Activated T-helper 2 cell treated with anti-CD3 and anti-CD28 coated beads, Interferon-gamma antibody, Interleukin-2, Interleukin-4, amounts not matched to agents 10 μg/mL and 5 μg/mL and 100 μg/mL, durations not matched to agents 14 hours and 24 hours and 36 hours (primary cell): ENCODE measurements at places on chromosomes 16 and 17. TPM values are rescaled to one million over a fixed set of nuclear protein-coding genes. Genes with fewer than 3 reads are reported as not detected.

GRCh38 chr17:1860978-1861377 is 31.2 kb downstream of the RPA1 start:
- DNase-seq, result no peak

GRCh38 chr17:27506348-27507218 is 50.3 kb downstream of the KSR1 start:
- no peak for DNase-seq

- peak; percentile 71 for DNase-seq
These were observed 29.9 kb downstream of the DYNLL2 start for GRCh38 chr17:58112970-58113631.

DNA sequence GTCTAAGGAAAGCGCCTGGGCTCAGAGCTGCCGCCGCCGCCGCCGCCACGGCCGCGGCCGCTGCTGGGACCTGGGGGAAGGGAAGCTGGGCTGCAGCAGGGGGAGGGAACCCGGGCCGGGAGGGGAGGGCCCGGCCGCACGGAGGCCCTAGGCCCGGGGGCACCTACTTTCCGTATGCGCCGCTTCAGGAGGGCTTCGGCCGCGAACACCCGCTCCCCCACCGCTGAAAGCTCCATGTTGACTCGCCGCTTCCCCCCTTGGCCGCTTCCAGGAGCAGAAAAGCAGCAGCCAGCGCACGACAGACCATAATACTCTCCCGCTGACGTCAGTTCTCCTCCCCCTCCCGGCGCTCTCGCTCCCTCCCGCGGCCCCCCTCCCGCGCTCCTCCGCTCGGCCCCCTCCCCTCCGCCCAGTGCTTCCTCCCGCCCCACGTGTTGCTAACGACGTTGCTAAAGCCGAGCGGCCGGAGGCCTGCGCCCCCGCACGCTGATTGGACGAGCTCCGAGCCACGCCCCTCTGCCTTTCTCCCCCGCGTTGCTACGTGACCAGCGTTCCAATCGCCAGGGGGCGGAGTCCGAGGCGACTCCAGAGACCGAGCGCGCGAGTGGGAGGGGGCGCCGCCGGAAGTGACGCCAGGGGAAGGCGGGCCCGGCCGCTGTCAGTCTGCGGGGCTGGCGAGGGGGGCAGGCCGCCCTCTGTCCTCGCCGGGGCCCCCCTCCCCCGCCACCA is at the start of gene CBX8:
Gene CBX8 (minus strand): TSS at position 315 of the 729 bp plus-strand sequence. CDS start 79 bp downstream, at position 236.
- DNase-seq, result peak; percentile 100

The KRTAP4-3 gene
- total RNA-seq, result not detected in 2 replicates

- DNase-seq, result no peak
These were observed 22.4 kb downstream of the MIS12 start for GRCh38 chr17:5508810-5509209.

DNA sequence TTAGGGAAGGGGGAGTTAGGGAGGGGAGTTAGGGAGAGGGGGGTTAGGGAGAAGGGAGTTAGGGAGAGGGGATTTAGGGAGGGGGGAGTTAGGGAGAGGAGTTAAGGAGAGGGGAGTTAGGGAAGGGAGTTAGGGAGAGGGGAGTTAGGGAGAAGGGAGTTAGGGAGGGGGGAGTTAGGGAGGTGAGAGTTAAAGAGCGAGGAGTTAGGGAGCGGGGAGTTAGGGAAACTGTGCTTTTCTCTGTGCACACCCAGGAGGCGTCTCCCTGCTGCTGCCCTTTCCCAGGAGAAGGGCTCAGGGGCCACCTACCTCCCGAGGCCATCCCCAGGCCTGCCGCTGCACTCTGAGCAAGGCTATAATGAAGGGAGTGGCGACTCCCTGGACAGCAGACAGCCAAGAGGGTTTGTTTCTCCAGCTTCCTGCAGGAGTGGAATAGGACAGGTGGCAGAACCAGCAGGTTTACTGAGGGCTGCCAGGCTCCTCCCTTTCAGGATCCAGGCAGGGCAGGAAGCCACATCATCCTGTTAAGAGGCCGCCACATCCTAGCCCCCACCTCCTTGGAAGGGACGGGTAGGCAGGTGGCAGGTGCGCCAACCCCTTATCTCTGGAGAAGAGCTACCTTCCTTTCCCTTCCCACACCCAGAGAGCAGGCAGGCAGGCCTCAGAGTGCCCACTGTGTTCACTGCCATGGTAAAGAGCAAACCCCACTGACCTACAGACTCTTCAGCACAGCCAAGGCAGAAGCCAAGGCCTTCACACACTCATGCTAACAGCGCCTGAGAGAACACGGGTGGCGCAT is 4.3 kb downstream of the CANT1 start:
- no peak for DNase-seq

DNA sequence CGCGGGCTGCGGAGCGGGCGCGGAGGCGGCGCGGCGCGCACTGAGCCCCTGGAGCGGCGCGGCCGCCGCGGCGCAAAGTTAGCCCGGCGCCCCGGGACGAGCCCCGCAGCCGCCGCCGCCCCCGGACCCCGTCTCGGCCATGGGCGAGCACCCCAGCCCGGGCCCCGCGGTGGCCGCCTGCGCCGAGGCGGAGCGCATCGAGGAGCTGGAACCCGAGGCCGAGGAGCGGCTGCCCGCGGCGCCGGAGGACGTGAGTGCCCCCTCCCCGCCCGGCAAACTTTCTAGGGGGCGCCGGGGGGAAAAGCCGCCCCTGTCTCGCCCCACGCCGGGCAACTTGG is 388 bp downstream of the RHBDL3 start:
- no peak for DNase-seq

The CMIP gene
- 68.0 and 76.9 TPM in 2 replicates for total RNA-seq

GRCh38 chr16:87233928-87234327 is 83.3 kb downstream of the C16orf95 start:
- DNase-seq, result no peak

DNA sequence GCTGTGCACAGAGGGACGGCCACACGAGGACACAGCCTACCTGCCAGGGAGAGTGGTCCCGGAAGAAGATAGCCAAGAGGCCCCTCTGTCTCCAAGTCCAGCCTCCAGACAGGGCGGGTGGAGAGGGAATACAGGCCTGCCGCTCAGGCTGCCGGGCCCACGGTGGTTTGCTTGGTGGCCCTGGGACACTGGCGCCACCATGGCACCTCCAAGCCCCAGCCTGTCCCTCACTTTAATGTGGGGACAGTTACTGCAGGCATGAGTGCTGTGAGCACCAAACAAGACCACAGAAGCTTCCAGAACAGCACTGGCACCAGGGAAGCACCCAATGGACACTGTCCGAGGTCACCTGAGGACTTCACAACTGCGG is 22.0 kb upstream of the CHMP6 start:
- DNase-seq, result no peak

DNA sequence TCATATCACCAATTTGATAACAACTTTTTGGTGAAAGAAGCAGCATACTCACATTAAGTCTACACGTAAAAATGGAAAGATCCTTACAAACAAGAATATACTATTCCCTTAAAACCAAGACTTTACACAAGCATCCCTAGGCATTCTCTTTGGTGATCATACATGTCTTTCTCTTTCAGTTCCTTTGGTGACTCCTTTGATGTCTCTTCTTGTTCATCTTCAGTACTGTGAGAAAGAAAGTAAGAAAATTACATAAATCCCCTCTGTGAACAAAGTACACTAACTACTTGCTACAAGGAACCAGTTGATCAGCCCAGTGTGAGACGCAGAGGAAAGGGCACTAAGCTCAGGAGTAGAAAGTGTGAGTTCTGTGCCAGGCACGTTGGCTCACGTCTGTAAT is 59.6 kb upstream of the MTMR4 start:
- DNase-seq, result no peak

DNA sequence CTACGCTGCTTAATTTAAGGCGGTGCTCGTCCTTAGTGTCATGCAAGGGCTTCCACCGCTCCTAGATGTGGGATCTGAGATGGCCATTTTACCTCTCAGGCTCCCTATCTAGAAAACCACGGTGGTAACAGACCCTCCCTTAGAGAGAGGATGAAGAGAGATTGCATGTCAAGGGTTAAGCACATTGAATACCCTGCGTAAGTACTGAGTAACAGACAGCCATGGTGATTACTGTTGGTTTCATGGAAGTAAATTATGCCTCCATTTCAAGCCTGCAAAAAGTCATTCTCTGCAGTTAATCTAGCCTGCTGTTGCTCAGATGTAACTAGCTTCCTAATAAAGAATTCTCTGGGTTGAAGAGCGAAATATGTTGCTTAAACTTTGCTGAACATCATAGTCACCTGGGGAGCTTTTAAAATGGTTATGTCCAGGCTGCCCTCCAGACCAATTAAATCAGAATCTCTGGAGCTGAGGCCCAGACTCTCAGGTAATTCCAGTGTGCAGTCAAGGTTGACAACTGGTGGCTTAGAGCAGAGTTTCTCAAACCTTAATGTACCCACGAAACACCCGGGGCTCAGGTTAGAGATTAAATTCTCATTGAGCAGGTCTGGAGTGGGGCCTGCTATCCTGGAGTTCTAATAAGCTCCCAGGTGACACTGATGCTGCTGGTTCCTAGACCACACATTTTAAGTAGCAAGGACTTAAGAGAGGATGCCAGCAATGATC is 167.1 kb downstream of the SNX29 start:
- DNase-seq, result no peak

- no peak for DNase-seq
These were observed 19.9 kb downstream of the GAS7 start for GRCh38 chr17:10178506-10178991.

GRCh38 chr16:564690-565418 is 2.0 kb upstream of the NHLRC4 start:
- DNase-seq, result no peak

- DNase-seq, result no peak
These were observed 3.8 kb downstream of the MRC2 start for GRCh38 chr17:62631086-62631935.

The CRYBA1 gene
- not detected in 2 replicates for total RNA-seq

The CACNG3 gene
- total RNA-seq, result not detected in 2 replicates

GRCh38 chr17:20097330-20097729 is 88.2 kb downstream of the SPECC1 start:
- DNase-seq, result no peak

- DNase-seq, result no peak
These were observed 20.5 kb upstream of the EMP2 start for GRCh38 chr16:10600782-10601443.

DNA sequence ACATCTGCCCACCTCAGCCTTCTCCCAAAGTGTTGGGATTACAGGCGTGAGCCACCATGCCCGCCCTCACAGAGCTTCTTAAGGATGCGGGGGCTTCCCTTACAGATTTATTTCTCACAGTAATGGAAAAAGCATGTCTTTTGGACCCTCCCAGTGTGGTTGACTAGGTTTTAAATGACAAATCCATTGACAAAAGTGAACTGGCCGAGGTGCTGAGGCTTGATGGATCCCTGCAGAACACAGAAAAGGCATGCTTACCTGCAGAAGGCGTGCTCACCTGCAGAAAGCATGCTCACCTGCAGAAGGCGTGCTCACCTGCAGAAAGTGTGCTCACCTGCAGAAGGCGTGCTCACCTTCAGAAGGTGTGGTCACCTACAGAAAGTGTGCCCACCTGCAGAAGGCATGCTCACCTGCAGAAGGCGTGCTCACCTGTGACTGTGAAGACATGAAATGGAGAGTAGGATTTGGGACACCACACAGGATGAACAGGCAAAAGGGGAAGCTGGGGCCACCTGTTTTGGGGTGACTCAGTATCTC is 15.1 kb upstream of the BBS2 start:
- DNase-seq, result no peak

DNA sequence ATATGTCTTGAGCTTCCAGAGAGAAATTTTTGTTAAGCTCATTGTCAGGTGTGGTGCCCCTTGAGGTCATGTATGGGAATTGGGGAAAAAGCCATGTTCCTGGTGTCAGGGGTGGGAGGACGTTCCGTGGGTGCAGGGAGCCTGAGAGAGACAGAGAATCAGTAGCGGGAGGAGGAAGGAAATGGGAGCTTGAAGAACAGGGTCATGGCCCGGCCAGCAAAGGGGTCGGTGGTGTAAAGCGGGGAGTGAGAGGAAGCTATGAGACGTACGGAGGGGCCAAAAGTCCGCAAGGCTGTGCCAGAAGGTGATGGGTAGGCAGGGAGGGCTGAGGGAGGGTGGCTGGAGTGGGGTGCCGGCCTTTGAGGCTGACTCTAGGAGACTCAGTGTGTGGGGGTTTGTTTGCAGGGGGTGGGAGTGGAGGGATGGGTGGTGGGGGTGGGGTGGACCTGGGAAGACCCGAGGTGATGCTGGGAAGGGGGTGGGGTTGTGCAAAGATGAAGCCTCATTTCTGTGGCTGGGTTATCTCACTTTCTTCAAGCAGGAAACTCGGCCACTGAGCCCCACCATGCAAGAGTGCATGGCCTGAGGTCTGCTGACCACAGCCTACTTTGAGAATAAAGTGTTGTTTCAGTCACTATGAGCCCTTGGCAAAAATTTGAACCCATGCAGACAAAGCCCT is 63.6 kb downstream of the PLCG2 start:
- no peak for DNase-seq
